ENCODE measurements at places on chromosomes 12 and 14. TPM values are rescaled to one million over a fixed set of nuclear protein-coding genes. Genes with fewer than 3 reads are reported as not detected.

The PTPN6 gene
- total RNA-seq = not detected

The PRPH gene
- 0.92 TPM for total RNA-seq

The CDK2 gene
- 14.1 TPM for total RNA-seq

The TMTC2 gene
- 2.9 TPM for total RNA-seq

The GSKIP gene
- total RNA-seq = 20.3 TPM

The PRPF39 gene
- total RNA-seq = 22.4 TPM

The NPAS3 gene
- total RNA-seq = under 0.01 TPM

The ESRRB gene
- 0.06 TPM for total RNA-seq

The HSPA2 gene
- 1.3 TPM for total RNA-seq

The RTL1 gene
- not detected for total RNA-seq

The HOXC13 gene
- not detected for total RNA-seq

The KRT71 gene
- total RNA-seq = not detected

The GCN1 gene
- total RNA-seq = 92.3 TPM

The WNT5B gene
- total RNA-seq = 15.2 TPM

The SLC41A2 gene
- 9.6 TPM for total RNA-seq

All from aortic smooth muscle cell (primary cell).